ENCODE measurements at places on chromosomes 1 and 21.

GRCh38 chr1:40997096-40997495 lies 17.6 kb downstream of the CTPS1 start:
- no peak for DNase-seq

DNA sequence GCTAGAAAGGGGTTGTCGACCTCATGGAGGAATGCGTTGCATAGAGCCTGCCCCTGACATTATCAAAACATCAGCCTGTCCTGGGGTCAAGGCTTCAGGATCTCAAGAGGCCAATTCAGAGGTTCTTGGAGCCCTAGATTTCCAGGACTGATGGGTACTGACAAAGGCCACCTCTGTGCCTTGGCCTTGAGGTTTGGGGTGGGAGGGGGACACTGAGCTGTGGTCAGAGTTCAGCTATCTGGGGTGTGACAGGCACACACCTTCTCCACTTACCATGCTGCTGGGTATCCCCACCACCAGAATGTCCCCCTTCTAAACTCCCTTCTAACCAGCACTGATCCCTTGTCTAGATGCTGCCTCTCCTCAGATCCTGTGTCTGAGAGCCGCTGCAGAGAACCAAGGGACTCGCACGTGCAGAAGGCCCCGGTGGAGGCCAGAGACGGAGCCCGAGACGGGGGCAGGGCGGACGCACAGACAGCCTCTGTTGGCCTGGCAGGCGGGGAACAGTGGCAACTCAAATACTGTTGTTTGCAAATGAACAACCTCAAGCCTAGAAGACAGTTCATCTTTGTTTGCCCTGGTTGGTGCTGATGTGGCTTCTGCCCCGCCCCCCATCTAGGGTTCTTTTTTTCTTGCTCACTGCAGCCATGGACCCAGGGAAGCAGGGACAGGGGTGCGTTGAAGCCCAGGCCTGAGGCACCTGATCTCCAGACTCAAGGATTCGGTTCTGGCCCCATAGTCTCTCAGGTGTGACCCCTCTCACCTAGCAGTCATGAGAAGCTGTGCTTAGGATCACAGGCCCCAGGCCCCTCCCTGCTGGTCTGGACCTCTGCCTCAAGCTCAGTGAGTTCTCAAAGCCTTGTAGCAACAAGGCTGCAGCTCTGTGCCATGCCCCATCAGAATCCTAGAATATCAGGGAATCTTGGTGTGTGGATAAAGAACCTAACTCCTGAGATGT lies 28.1 kb upstream of the CSF1 start:
- DNase-seq, result no peak

DNA sequence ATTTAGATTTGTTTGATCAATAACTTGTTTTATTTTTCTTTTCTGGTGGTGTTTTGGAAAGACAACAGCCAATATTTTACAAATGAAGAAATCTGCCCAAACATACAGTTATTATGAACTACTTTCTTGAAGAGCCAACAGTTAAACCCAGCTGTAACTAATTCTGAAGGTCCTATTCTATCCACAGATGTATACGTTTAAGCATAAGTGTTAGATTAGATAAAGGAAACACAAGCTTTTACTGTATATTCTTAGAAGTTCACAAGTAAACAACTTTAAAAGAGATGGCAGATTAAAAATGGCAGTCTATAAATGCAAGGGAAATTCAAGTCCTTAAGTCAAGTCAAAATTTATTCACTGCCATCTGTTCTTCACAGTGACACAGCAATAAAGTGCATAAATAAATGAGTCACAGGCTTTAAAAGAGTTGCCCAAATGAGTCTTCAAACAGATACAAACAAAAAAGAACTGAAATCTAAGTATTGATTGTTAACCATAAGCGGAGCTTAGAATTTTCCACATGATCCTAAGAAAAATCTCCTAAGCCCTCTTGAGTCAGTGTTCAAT lies 49.9 kb upstream of the KCNH1 start:
- DNase-seq, result no peak

- no peak for DNase-seq
Observed at GRCh38 chr1:243313635-243314536, 58.0 kb downstream of the SDCCAG8 start.

GRCh38 chr1:59122527-59122926 lies 174.4 kb upstream of the FGGY start:
- DNase-seq, result no peak

GRCh38 chr1:51555866-51556619 lies 37.0 kb upstream of the EPS15 start:
- no peak for DNase-seq

GRCh38 chr1:181104790-181105133 lies 16.3 kb downstream of the IER5 start:
- DNase-seq, result no peak

- no peak for DNase-seq
Observed at GRCh38 chr1:78762113-78762512, 112.5 kb downstream of the IFI44 start.

GRCh38 chr1:186518822-186519381 lies 58.0 kb upstream of the PDC start:
- no peak for DNase-seq

DNA sequence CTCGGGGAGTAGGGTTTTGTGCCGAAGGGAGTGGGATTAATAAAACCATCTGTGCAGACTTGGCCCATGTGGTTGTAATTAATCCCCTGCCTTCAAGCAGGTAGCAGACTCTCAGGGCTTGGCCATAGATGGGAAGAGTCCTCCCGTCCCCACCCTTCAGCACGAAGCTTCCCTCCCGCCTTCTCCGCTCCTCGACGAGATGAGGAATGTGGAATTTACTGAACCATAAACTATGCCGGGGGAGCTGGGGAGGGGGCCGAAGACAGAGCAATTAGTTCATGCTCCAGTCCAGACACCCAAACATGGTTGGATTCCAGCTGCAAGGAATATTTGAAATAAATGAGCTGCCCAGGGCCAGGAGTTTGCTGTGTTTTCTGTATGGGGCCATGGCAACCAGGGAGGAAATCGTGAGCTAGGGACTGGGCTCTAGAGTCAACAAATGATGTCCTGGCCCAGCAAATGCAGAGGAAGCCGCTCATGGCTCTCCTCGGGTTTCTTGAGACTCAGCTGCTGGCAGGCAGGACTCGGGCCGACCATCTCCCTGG lies 78.8 kb downstream of the SPSB1 start:
- DNase-seq, result no peak

DNA sequence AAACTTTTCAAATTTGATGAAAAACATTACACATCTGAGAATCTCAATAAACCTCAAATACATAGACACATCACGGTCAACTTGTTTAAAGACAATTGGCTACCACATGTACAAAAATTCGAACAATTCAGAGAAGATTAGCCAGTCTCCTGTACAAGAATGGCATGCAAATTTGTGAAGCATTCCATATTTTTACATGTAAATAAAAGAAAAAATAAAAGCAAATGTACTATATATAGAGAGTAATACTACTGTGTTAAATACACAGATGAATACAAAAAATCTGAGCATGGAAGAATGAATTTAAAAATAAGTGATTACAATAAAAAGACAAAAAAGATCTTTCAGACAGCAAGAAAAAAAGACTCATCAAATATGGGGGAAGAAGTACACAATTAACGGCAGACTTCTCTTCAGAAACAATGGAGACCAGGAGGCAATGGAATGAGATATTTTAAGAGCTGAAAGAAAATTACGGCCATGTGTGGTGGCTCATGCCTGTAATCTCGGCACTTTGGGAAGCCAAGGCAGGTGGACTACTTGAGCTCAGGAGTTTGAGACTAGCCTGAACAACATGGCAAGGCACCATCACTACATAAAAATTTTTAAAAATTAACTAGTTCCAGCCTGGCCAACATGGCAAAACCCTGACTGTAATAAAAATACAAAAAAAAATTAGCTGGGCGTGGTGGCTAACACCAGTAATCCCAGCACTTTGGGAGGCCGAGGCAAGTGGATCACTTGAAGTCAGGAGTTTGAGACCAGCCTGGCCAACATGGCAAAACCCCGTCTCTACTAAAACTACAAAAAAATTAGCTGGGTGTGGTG lies 23.2 kb downstream of the HAX1 start:
- DNase-seq, result no peak
